ENCODE measurements at places on chromosomes 2 and 18.
A peak's percentile ranks its signal among the peaks of the same experiment; 100 is the strongest.

DNA sequence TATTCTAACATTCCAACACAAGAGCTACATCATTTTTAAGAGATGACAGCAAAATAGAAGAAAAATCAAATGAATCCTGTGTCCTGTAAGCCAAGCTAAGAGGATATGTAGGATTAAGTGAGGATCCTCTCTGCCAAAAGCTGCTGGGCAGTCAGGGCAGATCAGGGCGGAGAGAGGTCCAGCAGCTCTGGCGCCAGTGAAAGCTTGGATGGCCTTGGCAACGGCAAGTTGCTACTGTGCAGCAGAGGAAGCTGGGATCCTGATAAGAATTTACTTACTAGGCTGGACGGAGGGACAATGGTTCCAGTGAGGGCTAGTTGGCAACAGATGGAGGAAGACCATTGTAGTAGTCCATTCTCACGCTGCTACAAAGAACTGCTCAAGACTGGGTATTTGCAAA is 391.5 kb downstream of the XIRP2 start:
- DNase-seq, result no peak

DNA sequence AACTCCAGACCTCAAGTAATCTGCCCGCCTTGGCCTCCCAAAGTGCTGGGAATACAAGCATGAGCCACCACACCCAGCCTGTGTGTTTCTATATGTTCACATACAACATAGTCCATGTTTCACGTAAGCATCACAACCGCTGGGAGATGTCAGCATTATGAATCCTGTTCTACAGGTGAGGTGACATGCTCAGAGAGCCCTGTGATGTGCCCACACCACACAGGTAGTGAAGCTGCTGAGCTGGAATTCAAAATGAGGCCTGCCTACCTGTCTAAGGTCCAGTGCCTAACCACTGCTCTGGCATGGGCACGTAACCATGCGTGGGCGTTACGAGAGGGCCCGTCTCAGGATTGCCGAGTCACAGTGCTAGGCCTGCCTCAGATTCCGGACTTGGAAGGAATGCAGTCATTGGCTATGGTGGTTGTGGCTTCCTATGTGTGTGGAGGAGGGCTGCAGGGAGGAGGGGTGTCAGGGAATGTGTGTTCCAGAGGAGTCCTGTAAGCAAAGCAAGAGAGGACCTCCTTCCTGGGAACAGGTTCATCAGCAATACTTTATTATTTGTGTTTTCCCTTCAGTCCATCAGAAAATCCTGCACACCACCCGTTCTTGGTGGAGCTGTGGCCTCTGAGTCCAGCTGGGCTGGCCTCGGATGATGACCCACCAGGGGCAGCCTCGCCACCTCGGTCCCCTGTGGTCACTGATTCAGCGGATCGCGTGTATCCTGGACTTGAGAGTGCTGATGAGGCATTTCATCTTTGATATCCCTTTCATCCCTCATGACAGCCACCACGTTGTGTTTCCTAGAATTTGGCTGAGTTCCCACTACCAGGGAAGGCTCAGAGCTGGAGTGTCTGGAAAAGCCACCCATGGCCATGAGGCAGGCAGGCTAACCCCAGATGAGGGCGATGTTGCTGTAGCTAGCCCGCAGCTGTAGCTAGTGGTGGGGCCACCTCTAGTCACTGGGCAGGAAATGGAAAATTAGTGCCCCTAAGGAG is 31.1 kb downstream of the HK2 start:
- DNase-seq, result no peak

GRCh38 chr2:29613792-29614266 is 307.6 kb downstream of the ALK start:
- DNase-seq, result no peak

DNA sequence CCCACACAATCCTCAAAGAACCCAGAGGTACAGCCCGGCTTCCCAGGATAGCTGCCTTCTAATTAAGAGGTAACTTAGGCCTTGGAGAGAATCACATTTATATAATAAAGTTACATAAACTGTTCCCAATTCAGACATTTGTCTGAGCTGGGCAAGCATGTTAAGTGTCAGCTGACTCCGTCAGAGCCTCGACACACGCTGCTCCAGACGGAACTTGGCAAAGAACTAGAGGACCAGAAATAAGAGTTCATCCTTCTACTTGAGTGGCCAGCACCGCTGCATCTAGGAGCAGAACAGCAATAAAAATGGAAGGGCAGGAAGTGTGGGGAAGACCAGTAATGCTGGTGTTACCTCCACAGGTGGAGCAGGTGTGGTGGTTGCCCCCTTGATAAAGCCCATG is 80.5 kb downstream of the MYO5B start:
- DNase-seq, result no peak

- no peak for DNase-seq
Measured at GRCh38 chr2:67649331-67650261, 252.5 kb downstream of the ETAA1 start.

- no peak for DNase-seq
Measured at GRCh38 chr2:50102383-50102782, 929.5 kb downstream of the NRXN1 start.

- DNase-seq, result no peak
Measured at GRCh38 chr2:138881126-138881525, 100.9 kb upstream of the NXPH2 start.

DNA sequence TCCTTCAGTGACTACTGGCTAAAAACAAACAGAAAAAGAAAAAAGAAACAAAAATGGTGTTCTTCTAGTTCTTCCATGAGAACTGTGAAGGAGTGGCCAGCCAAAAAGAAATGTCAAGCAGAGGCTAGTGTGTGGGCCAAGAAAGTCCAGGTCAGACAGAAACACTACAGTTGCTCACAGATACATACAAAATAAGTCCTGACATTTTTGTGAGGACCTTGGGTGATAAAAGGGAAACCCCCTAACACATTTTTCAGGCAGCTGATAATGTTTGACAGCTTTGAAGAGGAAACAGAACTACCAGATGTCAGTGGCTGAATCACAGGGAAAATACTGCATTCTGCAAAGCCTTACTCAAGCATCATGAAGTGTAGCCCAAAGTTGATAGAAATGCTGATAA is 28.1 kb downstream of the ARHGAP25 start:
- DNase-seq, result no peak

DNA sequence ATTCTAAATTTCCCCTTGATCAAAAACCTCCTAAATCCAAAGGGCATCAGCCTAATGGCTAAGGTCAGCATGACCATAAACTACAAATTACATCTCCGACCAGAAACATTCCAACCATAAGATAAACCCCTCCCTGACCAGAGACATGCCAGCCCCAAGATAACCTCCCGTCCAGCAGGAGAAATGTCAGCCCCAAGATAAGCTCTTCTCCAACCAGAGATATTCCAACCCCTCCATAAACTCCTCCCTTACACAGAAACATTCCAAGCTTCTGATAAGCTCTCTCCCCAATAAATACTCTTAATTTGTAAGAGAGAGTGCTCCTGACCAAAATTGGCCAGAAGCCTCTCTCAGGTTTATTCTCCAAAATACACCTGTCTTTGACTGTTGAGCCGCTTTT is 274.0 kb downstream of the RNF152 start:
- DNase-seq, result no peak

DNA sequence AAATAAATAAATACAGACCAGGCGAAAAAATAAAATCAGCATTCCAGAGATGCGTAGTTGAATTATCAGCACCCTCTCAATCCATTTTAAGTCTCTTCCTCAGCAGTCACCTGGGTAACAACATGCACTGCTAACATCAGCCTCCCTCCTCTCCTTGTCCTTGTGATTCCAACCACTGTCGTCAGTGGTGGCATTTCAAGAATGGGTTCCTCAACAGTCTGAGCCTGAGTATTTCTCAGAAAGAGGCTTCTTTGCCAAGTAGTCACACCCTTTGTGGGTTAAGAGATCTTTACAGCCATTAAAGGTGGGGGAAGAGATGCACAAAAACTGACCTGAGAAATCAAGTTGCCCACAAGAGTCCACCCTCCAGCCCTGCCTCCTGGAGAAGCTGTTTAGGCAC is 39.0 kb downstream of the NOL10 start:
- DNase-seq, result peak; percentile 21

DNA sequence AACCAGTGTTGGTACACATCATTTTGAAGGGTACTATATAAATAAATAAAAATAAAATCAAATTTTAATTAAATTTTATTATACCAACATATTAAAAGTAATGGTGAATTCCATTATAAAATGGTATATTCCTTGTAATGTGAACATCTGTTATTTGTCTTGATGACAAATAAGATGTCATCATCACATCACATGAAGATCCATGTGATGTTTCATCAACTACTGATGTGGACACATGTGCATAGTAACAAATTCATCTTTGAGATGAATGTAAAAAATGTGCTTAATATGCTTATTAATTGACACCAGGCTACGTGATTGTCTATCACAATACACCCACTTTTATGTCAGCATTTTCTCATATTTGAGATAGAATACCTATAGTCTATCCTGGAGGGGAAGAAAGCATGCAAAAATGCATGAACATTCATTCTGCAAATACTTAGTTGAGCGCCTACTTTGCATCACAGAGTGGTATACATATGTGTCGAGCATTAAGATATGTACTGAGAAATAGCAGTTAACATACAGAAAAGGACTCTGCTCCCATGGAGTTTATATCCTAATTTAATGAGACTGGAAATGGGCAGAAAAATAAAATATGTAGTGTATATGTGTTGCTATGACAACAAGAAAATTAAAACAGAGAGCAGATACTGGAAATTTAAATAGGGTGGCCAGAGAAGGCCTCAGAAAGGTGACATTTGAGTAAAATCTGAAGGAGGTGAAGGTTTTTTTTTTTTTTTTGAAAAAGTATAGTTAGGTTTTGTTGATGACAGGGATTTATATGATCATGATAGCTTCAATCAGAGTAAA is 281.1 kb downstream of the ARHGAP15 start:
- DNase-seq, result no peak

- no peak for DNase-seq
Measured at GRCh38 chr2:192357217-192357616, 162.5 kb upstream of the TMEFF2 start.

DNA sequence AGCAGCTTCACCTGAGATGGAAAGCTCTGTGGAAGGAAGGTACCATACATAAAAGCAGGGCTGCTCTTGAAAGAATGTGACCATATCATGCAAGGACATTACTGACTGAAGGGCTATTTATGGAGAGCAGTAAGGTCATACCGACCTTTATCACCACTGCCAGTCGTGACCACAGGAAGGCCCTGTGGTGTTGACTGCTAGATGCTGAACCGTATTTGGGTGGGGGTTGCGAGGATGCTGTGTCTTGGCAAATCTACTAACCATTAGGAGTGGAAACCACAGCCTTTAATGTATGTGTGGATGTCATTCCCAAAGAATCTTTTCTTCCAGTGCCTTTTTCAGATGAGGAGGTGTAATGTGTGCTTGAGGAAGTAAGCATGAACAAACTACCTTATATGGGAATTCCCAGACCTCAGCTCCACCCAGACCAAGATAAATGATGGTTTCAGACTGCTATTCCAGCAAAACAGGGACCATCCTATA is 60.8 kb downstream of the LIMS1 start:
- DNase-seq, result peak; percentile 66

DNA sequence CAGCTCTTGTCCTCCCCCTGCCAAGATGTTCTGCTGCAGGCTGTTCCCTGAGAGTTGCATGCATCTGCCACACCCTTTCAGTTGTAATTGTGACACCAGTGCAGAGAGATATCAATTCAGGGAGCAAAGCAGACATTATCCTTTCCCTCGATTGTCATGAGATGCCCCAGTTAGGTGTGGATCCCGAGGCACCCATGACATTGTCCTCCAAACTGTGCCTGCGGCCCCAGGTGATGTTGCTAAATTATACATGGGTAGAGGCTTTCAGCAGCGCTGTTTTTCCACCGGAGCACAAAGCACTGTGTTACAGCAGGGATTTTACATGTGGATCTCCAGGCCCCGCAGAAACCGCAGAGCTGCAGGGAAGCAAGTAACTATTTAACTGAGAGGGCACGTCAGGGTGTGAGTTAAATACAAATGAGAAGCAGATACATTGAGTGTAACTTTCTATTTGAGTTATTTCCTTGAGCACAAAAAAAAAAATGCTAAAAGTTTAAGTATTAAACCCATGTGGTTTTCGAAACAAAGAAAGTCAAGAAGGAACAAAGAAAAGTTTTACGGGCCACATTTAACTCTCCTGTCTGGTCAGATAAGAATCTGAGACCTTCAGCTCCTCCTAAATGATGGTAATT is 90.3 kb upstream of the BCL2L11 start:
- no peak for DNase-seq

- no peak for DNase-seq
Measured at GRCh38 chr2:96787411-96787810, 26.7 kb downstream of the CNNM4 start.

GRCh38 chr2:20416723-20417122 is 30.2 kb upstream of the RHOB start:
- DNase-seq, result no peak

DNA sequence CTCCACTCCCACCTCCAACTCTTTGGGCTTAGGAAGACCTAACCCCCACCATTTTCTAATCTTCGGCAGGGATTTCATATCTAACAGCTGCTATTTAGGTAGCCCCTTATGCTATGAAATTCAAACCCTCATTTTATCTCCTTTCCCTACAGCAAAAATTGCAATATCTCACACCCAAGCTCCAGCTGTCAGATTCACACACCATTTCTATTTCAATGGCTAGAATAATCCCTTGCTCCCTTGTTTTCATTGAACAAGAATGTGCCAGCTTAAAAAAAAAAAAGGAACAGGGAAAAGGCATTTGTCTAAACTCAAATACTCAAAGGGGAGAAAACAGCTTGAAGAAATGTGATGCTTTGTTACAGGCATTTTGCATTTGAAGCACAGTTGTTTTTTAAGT is 850.6 kb upstream of the ACVR2A start:
- no peak for DNase-seq

DNA sequence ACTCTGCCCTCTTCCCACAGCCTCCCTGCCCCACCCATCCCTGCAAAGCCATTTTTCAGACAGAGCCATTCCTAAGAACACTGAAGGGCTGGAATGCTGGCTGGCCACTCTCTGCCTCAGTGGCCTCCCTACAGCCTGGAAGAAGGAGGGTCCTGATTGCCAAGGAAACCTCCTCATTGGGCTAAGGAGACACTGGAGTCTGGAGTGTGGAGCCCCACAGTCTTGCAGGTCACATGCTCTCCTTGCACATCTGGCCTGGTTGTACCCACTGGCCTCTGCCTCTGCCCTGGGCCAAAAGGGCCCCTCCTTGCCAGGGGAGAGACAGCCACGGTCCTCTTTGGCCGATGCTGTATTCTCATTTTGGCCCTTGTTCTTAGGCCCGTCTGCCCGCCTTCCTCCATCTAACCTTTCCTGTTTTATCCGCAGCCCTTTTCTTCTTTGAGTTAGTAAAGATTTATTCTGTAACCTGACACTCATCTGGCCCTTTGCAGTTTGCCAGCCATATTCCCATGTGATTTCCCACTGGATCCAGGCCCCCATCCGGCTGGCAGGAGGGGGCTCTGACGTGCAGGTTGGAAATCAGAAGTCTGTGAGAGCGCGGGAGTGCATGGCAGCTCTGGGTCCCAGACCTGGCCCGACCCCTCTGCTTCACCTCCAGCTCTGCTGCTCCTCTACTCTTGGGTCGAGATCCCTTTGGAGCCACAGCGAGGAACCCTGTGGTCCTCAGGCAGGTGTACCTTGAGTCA is 11.0 kb upstream of the CATIP start:
- DNase-seq, result no peak

GRCh38 chr2:163698857-163699256 is 37.0 kb downstream of the FIGN start:
- no peak for DNase-seq

Data from NK-92 treated with Interleukin-12 subunit alpha and Interleukin-12 subunit beta, amount 100 ng/mL, for 24 hours (cell line).